Type B pancreatic cell (in vitro differentiated cells): ENCODE measurements at places on chromosomes 1 and 21.

- no peak for DNase-seq
Measured at GRCh38 chr1:156214024-156214748, 1.4 kb downstream of the PMF1 start.

DNA sequence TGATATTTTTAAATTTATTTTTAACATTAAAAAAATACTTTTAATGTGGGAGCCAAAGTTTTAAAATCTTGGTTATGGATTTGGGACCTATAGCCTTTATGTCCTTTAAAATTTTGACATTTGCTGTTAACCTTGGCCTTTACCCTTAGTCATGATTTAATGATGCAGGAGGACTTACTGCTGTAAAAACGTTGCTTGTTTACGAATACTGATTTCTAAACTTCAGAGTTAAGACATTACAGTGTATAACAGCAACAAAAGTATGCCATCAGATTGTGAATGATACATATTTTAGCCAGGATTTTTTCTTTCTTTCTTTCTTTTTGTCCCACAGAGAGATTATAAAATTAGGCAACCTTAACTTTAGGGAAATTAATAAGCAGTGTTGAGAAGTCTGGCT is 8.9 kb downstream of the RBM15 start:
- no peak for DNase-seq

DNA sequence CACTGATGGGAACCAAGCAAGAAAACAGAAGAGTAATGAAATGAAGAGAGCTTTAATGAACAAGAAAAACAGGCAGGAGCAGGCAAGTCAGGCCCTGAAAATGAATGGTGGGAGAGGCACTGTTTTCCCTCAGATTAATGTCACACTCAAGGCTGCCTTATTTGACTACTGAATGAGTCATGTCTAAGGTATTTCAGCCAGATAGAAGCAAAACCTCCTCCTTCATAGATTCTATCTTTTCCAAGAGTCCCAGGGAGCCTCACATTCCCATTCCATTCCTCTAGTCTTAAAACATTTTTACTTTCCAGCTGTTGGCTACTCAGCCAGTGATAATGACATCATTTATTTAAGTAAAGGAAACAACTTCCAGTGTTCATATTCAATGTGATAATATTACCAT is 228.4 kb upstream of the NRIP1 start:
- no peak for DNase-seq

DNA sequence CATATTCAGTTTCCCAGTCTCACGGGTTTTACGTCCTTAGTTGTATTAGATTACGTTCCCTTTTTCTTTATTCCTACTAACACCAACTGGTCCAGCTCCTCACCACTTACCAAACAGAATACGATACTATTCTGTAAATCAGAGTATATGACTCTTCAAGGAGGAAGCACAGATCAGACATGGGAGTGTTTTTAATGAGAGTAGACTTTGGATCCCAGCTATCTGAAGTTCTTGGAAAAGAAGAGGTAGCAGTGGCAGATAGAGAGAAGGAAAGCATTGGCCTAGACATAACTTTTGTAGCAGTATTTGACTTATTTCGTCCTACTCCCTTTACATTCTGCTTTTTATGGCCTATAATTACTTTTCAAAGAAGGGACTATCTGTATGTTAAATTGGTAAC is 24.1 kb upstream of the PLA2G4A start:
- no peak for DNase-seq

DNA sequence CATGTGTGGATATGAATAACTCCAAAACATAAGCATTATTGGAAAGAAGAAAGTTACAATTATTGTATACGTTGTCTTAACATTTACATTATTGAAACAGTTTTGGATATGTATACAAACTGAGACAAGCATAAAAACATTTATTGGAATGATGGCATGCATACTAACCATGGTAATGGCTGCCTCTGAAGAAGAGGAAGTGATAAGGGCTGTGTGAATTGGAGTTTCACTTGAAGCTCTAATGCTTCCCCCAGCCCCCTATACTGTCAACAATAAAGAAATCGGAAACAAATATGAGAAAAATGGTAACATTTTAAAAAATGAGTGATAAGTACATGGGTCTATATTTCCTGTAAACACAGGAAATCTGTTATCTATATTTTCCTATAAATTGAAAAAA is 367.7 kb upstream of the DPYD start:
- no peak for DNase-seq

DNA sequence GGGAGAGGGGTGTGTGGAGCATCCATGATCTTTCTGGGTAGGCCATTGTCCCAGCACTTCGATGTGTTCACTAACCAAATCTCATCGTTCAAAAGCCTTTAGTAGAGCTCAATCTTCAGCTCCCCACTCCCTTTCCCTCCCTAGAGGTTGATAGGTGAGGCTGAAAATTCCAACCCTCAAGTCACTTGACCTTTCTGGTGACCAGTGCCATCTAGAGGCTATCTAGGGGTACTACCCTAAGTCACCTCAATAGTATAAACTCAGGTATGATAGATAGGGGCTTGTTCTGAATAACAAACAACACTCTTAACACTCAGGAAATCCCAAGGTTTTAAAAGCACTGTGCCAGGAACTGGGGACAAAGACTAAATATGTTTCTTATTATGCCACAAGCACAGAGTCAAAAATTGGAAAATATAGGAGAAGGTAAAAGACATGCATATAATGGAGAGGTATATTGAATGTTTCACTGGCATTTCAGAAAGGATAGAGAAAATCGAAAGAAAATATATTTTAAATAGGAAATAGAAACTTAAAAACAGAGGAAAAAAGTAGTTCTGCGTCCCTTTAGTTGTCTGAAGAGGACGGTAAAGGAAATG is 42.9 kb upstream of the CD53 start:
- DNase-seq, result no peak

DNA sequence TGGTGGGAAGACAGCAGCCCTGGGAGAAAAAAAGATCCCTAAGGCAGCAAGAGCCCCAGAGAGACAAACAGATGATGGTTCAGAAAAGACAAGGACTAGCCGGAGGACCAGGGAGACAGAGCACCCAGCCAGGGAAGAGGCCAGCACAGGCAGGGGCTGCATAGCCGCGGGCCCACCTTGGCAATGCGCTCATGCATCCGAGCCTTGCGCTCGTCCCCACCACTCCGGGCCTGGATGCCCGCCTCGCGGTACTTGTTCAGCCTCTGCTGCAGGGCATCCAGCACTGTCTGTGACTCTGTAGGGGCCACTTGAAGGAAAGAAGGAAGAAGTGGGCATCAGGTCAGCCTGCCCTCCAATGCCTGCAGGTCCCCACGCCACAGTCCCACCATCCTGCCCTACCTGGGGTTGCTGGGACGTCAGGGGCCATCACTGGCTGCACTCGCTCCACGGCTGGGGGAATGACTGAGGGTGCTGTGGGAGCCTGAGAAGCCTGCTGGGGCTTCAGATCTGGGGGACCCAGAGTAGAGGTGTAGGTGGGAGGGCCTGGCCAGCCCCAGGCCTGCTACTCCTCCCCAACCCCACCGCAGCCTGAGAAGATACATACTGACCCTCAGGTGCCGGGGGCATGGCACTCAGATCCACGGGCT is 7.0 kb downstream of the CC2D1B start:
- DNase-seq, result no peak

- DNase-seq, result no peak
Measured at GRCh38 chr1:97553971-97554370, 366.9 kb downstream of the DPYD start.

DNA sequence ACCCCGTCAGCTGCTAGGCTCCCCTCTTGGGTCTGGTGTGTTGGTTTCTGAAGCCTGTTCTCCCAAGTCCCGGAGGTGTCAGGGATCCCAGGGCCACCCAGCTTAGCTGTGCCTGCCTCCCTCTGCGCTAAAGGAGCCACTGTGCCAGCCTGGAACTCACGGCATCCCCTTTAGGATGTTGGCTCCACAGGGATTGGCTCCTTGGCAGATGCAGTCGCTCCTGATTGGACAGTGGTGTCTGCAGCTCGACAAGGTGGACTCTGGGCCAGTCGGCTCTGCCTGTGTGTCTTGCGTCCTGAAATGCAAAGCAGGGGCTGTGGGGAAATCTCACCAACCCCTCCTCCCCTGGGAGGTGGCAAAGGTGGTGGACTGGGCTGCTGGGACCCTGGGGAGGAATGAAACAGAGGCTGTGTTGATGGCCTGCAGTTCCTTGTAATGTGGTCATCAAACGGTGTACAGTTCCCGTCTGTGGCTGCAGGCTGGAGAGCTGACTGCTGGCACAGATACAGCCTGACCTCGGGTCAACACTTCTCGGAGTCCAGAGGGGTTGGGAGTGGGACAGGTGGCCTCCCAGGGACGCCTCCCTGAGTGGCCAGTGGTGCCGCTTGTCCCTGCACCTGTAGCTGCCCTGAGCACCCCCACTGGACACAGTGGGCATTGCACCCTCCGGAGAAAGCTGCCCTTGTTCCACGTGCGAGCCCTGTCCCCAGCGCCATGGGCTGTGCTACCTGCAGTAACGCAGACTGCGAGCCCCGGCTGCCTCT is 11.5 kb upstream of the KCNAB2 start:
- no peak for DNase-seq

GRCh38 chr1:8095584-8095983 is 69.5 kb upstream of the ERRFI1 start:
- no peak for DNase-seq

- DNase-seq, result no peak
Measured at GRCh38 chr1:48006264-48006663, 9.1 kb upstream of the TRABD2B start.

DNA sequence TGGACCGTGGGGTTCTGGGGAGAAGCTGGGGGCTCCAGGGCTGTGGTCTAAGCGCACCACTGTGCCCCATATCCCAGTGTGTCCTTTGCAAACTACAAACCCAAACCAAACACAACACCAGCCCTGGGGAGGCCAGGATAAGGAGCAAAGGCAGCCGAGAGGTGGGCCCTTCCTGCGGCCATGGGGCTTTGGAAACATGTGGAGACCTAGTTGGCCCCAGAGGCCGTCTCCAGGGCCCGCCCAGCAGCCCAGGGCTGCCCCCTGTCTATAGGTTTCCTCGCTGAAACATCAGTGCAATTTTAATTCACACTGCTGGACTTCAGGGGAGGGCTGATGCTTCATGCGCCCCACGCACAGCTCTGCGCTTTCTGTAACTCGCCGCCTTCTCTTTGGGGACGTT is 61.3 kb downstream of the PRDM16 start:
- no peak for DNase-seq

- DNase-seq, result no peak
Measured at GRCh38 chr1:201739080-201739479, 89.9 kb upstream of the IPO9 start.

DNA sequence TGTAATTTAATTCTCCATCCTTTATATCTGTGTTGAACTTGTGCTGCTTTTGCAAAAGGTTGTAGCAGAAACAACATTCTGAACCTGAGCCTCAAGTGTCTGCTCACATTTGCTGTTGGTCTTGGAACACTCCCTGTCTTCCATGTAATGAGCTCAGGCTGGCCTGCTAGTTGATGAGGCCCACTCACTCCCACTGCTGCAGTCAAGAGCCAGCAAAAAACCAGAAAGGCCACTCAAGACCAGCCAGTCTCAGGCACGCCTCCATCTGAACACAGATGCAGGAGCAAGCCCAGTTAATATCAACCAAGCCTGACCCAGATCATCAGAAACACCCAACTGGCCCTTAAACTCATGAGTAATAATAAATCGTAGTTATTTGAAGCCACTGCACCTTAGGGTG is 342.2 kb upstream of the NFIA start:
- no peak for DNase-seq

GRCh38 chr1:20107796-20108195 is 11.5 kb downstream of the PLA2G2D start:
- DNase-seq, result no peak

GRCh38 chr1:185154912-185155513 is 1.7 kb downstream of the TRMT1L start:
- DNase-seq, result no peak

GRCh38 chr1:234940841-234941240 is 187.8 kb downstream of the TOMM20 start:
- peak; percentile 42 for DNase-seq

- DNase-seq, result no peak
Measured at GRCh38 chr1:109040627-109040988, 1.3 kb downstream of the WDR47 start.

GRCh38 chr1:156905651-156906050 is 12.1 kb downstream of the PEAR1 start:
- DNase-seq, result no peak

DNA sequence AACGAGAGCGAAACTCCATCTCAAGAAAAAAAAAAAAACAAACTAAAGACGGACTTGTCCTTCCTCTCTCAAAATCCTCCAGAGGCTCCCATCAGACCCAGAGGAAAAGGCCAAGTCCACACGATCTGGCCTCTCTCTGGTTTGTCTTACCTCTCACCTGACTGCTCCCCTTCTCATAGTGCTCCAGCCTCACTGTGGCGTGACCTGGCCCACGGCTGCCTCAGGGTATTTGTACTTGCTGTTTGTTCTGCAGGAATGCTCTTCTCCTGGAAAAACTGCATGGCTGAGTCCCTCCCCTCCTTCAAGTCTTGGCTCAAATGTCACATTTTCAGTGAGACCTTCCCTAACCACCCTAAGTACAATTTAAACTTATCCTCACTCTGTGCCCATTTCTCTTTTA is 8.0 kb upstream of the BRWD1 start:
- DNase-seq, result no peak

DNA sequence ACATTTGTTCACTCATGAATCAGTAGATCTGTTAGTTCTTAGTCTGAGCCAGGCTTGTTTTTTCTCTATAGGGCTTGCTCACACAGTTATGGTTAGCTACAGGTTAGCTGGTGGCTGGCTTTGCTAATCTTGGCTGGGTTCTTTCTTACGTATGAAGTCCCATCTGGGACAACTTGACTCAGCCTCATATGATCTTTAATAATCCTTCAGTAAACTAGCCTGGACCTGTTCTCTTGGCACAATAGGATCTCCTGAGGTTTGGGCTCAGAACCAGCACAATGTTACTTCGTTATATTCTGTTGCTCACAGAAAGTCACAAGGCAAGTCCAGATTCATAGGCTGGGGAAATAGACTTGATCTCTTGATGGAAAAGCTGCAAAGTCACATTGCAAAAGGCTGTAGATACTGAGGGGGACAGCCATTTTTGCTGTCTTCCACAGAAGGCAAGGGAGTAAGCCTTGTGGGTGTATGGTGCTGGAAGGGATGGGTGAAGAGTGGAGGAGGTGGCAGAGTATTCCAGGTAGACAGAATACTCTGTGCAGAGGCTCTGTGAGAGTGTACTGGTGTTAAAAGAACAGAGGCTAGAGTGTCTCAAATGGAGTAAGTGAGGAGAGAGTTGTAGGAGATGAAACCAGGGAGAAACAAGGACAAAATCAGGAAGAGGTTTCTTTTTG is 24.4 kb downstream of the EFCAB7 start:
- DNase-seq, result no peak

DNA sequence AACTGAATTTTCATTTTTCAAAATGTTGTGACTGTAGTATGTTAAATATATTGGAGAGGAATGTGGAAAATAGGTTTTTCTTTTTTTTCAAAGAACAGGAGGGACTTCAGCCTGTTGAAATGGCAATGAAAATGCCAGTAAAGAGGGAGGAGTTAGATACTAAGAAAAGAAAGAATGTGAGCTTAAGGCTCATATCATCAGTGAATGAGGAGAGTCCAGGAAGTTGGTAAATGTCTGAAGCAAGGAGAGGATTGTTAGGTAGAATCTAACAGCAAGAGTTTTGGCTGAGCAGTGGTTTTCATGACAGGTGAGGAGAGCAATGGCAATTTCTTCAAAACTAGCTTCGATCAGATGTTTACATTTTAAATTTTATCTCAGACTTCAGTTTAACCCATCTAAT is 43.0 kb downstream of the PLA2G4A start:
- no peak for DNase-seq

GRCh38 chr1:33330361-33330890 is 9.5 kb upstream of the A3GALT2 start:
- DNase-seq, result no peak
